Pulmonary artery endothelial cell (primary cell): ENCODE measurements at places on chromosomes 5 and 9.

DNA sequence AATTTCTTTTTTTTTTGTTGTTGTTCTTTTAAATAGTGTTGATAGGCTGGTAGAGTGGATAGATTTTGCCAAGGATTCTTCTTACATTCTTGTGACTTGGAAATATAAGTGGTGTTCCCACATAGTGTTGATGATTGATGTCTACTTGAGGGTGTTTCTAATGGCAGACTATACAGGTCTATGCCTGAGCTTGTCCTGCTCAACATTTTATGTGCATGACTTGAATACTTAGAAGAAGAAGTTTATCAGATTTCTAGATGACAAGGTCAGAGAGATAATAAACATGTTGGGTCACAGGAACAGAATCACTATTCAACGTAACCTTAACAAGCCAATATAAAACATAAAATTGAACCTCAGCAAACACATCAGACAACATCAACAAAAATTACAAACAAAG, 24.2 kb downstream of the XRCC4 start:
- no peak for DNase-seq

DNA sequence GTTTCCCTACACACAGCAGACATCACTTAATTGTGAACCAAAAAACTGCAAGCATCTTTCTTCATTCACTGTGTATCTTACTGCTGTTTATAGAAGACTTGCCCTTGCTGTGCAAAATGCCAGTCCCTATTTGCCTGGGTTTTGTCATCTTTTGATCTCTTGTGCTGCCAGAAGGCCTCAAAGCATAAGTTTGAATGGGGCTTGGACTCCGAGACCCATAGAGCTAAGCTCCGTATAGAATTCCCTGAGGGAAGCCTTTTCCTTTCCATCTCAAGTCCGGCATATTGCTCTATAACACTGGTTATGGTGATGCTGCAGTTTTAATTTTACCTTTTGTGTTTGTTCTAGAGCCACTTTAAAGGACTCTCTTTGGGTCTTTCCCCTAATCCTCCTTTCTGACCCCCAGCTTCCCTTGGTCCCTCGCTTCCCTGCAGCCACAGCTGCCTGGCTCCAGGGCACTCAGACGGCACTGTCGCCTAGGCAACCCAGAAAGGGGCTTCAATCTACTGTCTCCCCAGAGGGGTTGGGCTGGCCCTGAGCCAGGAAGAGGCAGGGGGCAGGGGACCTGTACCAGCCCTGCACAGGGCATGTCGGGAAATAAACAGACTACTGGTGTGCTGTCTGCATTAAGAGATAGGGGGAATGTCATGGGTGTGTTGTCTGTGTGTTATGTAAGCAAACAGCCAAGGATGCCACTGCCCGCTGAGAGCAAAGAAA, 73.4 kb upstream of the MELK start:
- DNase-seq = no peak

- DNase-seq = no peak
Observed at GRCh38 chr9:113397203-113397631, 3.9 kb downstream of the ALAD start.

GRCh38 chr5:137486707-137487106, 12.4 kb downstream of the SPOCK1 start:
- DNase-seq = peak; percentile 60

GRCh38 chr9:16653491-16654399, 216.7 kb downstream of the BNC2 start:
- DNase-seq = no peak

DNA sequence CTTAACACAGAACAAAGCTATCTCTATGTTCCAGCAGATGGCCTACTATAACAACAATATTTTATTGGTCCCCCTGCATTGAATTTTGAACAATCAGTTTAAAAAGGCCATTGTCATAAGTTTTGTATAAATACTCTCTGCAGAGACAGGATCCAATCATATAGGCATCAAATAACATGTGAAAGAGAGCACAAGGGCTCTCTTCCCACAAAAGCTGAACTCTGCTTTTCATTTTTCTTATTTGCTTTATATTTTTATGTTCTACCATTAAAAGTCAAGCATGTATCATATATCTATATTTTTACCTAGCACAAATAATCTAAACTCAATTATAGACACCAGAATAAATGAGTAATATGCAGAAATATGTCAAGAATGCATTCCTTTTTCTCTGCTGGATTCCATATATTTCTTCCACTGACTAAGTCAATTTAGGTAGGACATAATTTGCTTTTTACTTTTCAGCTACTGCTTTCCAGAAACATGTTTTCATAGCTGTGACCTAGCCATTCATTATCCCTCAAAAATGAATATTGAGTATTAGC, 143.6 kb downstream of the CDH9 start:
- DNase-seq = no peak
